ENCODE measurements at places on chromosomes 7 and 10.

GRCh38 chr10:78170026-78170475 lies 136.4 kb downstream of the RPS24 start:
- DNase-seq: no peak

DNA sequence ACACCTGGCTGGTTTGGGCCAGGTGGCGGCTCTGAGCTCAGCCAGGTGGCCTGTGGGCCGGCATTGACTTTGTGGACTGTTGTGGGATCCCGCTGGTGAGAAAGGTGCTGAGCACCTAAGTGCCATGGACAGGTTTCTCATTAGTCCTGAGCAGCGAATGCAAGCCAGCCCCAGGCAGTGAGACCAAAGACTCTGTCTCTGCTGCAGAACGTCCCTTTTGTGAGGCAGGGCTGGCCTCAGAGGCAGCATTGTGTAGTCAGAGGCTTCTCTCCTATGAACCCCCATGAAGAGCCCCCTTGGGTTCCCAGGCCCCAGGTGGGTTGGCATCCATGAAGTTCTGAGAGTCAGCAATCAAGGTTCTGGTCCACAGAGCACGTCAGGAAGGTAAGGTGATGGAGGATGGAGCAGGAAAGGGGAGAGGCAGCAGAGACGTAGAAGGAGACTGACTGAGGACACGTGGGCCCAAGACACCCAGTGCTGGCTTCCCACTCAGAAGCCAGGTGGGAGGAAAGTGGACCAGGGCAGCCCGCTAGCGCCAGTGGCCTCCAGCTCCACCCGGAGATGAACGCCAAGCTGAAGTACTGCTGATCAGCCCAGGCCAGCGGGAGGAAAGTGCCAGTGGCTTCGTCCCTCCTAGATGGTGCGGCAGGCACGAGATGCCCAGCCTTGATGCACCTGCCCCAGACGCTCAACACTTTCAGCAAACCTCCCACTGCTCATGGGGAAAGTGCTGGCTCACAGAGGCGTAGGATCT lies 19.2 kb upstream of the PTPRN2 start:
- no peak for DNase-seq

DNA sequence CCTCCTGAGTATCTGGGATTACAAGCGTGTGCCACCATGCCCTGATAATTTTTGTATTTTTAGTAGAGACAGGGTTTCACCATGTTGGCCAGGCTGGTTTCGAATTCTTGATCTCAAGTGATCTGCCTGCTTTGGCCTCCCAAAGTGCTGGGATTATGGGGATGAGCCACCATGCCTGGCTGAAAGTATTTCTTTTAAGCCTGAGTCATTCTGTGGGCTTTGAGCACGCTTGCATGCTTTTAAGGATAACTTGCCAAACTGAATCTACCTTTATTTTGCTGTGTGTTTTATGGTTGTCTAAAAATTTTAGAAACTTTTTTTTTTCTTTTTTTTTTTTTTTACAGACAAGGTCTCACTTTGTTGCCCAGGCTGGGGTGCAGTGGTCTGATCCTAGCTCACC lies 33.2 kb downstream of the CNNM2 start:
- DNase-seq: no peak

DNA sequence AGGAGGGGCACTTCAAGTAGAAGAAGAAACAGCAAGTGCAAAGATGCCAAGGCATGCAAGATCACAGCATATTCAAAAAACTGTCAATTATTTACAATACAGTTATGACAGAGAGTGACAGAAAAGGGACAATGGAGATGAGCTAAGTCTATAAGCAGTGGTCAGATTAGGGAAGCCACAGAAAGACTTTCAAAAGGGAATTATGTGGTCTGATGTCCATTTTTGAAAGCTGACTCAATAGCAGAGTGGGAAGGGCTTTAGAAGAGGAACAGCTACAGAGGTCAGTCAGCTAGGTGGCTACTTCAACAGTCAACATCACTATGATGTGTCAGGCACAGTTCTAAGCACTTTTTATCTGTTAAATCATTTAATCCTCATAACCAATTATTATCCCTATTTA lies 45.2 kb upstream of the SPOCK2 start:
- no peak for DNase-seq

DNA sequence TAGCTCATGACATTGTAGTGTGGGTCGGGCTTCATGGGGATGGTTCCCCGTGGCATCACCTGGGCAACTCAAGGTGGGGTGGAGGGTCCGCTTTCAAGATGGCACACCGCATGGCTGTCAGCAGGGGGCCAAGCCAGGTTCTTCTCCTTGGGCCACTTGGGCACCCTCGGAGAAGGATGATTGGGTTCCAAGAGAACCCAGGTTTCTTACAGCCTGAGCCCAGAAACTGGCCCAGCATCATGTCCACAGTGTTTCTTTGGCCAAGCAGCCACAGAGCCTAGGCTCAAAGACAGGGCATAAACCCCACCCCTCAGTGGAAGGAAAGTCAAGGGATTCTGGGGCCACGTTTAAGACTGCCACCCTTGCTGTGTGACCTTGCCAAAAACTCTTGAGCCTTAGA lies 110.6 kb downstream of the PTPN20 start:
- DNase-seq: no peak

DNA sequence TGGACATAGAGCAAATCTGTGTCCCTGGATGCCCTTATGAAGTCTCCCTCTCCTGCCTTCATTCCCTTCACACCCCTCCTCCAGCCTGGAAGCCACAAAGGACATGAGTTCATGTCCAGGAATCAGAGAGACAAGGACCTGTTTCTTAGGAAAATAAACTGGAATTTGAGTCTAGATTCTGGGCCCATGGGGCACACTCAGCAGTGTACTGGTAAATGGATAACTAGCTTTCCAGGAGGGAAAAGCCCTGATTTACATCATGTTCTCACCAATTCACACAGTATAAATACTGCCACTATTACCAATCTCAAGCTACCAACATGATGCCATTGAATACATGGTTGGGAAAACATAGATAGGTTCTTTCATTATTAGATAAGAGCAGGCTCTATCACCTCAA lies 9.9 kb downstream of the FAM237B start:
- no peak for DNase-seq

GRCh38 chr7:911791-912480 lies 35.6 kb downstream of the GET4 start:
- DNase-seq: no peak

GRCh38 chr7:44536090-44536489 lies 5.0 kb downstream of the NPC1L1 start:
- DNase-seq: no peak

GRCh38 chr7:46633630-46634240 lies 712.7 kb upstream of the IGFBP3 start:
- DNase-seq: no peak

DNA sequence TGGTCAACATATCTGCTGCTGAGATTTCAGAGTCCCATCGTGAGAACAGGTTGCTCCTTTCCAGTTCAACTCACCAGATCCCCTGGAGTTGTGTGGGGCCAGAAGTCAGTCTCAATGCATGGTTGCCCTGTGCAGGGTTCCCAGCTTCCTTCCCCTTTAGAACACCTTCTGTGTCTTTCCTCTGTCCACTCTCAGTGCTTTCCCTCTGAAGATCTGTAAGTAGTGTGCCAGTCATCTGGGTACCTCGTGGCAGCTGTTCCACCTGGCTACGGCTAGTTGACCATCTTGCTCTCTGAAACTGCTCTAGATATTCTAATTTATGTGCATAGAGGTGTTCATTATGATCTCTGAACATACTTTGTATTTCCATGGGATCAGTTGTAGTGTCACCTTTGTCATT lies 36.1 kb upstream of the PRSS37 start:
- DNase-seq: no peak

GRCh38 chr7:114588506-114588905 lies 173.9 kb downstream of the FOXP2 start:
- no peak for DNase-seq

DNA sequence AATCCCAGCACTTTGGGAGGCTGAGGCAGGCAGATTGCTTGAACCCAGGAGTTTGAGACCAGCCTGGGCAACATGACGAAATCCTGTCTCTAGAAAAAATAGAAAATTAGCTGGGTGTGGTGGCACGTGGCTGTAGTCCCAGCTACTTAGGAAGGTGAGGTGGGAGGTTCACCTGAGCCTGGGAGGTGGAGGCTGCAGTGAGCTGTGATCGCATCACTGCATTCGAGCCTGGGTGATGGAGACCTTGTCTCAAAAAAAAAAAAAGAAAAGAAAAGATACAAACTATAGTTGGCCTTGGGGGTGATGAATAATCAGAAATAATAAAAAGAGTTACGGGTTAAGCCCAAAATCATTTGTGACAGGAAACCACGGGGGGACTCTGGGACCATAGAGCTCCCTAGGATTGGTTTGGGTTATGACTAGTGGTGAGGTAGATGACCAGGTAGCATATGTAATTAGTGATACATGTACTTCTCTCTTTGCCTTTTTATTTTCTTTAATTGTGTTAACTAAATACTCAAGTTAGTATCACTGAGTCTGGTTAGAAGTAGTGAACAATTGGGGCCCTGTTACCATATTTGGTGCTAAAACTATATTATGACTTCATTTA lies 10.4 kb upstream of the ASCC1 start:
- DNase-seq: no peak

GRCh38 chr10:56142092-56142728 lies 218.8 kb downstream of the ZWINT start:
- no peak for DNase-seq

DNA sequence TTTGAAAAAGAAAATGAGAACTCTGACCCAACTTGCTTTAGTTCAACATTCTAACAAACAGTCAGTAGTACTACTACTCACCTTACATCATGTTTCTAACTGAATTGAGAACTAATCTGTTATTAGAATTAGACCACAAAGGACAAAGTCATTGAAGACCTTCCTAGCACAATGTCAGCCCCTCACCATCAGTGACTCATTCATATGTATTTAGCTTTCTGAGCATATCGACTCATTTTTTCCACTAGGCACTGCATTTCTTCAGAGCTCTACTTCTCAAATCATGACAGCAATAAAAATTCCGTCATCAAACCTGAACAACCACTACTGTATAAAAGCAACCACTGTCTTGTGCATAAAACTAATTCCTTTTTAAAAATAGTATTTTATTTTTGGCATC lies 4.4 kb upstream of the LRRN3 start:
- no peak for DNase-seq

DNA sequence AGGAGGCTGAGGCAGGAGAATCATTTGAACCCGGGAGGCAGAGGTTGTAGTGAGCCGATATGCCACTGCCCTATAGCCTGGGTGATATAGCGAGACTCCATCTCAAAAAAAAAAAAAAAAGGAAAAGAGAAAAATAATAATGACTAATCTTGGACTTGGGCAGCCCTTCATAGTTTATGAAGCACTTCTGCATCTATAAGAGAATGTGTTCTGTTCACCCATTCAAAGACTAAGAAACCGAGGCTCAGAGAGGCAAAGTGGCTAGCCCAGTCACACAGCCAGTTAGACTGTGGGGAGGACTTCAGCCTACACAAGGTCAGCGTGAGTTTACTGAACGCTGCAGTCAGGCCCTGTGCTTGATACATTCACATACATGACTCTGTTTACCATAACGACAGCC lies 46.9 kb downstream of the UNC5B start:
- DNase-seq: no peak

DNA sequence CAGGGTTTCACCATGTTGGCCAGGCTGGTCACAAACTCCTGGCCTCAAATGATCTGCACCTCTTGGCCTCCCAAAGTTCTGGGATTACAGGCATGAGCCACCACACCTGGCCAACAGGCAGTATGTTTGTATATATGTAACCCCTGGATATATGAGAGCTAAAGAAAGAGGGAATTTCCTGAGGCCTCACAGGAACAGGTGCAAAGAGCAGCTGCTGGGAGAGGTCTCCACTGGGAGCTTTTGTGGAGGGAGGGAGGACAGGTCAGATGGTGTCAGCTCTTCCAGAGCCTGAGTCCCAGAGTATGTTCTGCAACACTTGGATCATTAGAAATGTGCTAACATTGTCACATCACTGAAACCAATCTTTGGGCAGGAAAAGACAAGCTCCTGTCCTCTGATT lies 110.1 kb upstream of the KIF5B start:
- DNase-seq: peak; percentile 12

GRCh38 chr7:13117103-13117502 lies 429.7 kb downstream of the ARL4A start:
- DNase-seq: peak; percentile 9

DNA sequence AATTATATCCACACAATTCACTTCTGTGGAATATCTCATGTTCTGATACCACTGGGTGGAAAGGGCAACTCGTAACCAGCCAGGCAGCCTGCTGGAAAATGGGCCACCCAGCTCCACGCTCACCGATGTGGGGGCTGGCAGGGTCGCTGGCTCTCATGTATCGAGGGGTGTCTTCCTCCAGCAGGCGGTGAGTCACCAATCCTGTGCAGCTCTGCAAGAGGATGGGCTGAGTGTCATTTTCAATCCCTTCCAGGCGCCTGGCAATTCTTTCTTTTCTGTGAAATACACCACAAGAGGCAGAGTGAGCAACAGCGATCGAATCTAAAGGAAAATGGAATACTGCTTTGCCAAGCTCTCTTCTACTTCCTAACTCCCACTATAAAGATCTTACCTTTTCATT lies 80.1 kb downstream of the SVIL start:
- DNase-seq: no peak

DNA sequence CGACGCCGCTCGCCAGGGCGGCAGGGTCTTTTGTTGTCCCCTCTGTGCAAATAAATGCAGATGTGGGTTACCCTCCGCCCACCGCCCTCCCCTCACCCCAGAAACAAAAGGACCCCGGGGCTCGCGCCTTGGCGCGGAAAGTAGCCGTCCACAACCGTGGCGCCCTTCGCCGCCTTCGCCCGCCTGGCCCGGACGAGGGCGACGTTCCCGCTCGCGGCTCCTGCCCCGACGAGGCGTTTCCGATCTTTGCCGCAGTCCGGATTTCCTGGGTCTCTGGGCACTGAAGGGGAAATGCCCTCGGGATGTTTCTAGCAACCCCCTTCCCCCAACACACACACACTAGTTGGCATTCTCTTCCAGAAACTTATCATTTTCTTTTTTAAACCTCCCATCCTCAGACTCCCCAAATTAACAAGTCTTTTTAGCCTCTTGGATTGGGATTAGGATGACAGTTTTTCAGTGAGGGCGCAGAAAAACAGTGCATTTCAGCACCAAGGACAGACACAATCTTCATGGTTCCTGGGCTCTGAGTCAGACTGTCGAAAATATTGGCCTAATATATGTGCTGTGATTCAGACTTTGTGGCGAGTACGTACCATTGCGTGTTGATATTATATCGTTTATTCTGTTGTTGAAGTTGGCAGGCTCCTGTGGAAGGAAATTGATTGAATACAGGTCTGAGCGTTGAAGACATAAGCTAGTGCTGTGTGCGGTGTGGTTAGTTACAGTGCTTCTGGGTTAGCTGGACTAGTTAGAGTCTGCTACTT lies 771 bp downstream of the PHYHIPL start:
- DNase-seq: peak; percentile 26

- peak; percentile 26 for DNase-seq
These were observed 28.4 kb downstream of the TMEM130 start for GRCh38 chr7:98841179-98841997.

GRCh38 chr10:104337521-104337984 lies 712 bp downstream of the ITPRIP start:
- DNase-seq: no peak

GRCh38 chr10:104657457-104657856 lies 16.4 kb downstream of the SORCS3 start:
- no peak for DNase-seq

Data from NCI-H510A treated with DMSO at 0.1 percent for 48 hours (cell line).